Activated naive CD4-positive, alpha-beta T cell (primary cell): ENCODE measurements at places on chromosomes 1 and 21.

DNA sequence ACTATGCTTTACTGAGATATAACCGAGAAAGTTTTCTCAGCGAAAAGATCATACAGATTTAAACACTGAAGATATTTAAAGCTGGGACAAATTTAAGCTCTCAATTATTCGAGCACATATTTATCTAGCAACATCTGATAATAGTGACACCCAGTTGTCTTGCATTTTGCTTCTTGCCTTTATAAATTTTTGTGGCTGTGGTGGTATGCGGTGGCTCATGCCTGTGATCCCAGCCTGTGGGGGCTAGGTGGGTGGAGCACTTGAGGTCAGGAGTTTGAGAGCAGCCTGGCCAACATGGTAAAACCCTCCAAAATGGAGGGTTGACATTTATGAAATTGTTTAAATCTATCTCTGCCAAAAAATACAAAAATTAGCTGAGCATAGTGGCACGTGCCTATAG lies 312.2 kb downstream of the SPATA17 start:
- no peak for DNase-seq

- no peak for DNase-seq
Observed at GRCh38 chr1:231517076-231517475, 11.4 kb upstream of the TSNAX start.

DNA sequence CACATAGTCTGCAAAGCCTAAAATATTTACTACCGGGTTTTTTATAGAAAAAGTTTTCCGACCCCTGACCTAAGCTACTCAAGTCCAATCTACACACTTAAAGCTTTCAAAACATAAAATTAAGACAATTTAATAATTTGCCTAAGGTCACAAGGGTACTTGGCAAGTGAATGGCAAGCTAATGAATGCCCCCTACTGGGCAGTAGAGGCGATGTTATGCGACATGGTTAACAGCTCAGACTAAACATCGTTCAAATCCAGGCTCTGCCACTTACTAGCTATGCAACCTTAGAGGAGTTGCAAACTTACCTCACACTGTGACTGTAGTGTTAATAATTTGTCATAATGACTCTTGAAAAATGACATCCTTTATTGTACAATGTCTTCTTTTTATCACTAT lies 317.2 kb upstream of the NFIA start:
- no peak for DNase-seq

DNA sequence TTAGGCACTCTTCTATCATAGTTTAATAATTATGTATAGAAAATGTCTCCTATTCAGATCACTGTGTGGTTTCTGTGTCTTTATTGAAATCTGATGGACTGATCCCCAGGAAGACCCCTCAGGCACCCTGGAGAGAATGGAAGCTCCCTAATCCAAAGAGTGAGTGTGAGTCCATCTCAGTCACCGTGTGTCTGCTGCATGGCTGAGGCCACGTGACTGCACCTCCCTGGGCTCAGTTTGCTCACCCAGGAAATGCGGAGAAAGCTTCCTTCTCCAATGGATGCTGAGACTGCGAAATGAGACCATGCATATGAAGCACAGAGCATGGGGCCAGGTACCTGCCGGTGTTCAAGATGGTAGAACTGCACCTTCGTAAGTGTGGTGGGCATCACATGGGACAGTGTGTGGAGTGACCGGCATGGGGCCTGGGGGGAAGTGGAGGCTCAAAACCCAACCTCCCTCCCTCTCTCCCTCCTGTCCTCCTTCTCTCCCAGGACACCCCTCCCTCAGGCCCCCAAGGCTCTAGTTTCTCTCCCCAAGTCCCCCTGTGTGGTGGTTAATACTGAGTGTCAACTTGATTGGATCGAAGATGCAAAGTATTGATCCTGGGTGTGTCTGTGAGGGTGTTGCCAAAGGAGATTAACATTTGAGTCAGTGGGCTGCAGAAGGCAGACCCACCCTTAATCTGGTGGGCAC lies 557.5 kb downstream of the PTPRU start:
- no peak for DNase-seq

DNA sequence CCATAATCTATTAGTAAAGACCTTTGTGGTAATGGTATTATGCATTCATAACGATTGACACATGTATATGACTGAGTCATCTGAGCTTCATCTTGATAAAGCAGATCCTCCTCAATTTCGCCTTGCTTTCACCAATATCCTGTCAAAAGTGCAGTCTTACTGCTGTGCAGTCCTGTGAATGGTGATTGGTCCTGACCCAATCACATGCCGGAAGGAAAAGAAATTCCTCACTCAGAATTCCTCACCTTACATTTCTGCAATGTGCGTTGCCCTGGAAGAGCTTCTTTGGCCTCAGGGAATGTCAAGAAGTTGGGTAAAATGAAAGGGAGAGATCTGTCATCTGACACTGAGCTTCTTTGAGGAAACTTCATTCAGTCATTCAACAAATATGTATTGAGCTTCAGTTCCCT lies 121.0 kb upstream of the TSPAN2 start:
- no peak for DNase-seq

- no peak for DNase-seq
Observed at GRCh38 chr1:212542761-212543187, 65.8 kb upstream of the ATF3 start.

DNA sequence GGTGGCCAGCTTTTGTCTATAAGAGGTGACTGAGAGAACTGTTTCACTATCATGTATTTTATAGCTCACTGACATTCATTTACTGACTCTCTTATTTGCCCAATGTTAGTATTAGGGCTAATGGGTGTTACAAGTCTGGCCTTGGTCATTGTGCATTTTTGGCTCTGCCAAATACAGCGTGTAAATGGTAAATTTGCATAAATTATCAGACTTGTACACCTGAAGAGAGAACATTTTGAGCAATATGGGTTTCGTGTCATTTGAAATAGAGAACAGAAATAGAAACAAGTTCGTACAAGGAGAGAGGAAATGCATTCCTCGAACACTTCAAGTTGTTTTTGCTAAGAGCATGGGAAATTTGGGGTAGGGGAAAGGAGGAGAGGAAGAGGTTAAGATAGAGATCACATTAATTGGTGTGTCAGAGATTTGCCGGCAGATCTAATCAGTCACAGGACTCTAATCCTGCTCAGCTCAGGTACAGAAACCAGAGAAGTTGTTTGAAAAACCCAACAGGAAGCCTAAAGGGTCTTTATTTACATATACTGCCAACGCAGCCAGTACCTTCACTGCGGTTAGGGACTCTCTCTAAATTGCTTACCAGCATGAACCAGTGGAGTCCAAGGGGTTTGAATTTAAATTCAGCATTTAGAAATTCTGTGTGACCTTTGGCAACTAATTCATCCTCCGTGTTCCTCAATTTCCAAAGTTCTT lies 261.5 kb downstream of the GPATCH2 start:
- DNase-seq = no peak

DNA sequence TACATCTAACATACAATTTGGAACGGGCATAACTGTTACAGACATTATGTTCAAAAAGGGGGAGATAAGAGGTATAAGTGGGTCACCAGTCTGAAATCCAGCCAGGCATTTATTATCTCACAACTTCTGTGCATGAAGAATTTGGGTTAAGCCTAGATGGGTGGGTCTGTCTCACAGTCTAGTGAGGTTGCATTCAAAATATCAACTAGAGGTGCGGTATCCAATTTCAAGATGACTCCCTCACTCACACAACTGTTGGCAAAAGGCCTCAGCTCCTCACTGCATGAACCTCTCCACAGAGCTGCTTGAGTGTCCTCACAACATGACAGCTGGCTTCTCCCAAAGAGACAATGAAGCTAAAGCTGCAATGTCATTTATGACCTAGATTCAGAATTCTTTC lies 4.7 kb downstream of the AUNIP start:
- no peak for DNase-seq

DNA sequence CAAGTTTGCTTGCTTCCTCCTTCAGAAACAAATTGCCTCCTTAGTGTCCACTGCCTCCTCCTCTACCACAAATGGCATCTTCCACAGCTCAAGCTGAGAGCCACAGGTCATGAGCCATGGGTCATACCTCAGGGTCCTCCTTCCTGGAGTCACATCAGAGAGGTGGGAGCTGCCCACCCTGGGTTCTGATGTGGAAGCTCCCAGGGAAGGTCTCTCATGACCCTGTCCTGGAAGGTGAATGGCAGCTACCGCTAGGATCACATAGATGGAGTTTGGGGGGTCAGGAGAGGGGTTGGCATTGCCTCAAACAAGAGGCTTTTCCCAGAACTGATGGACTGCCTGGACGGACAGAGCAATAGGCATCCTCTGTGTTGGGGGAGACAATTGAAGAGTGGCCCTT lies 321.4 kb downstream of the MATN1 start:
- no peak for DNase-seq

GRCh38 chr1:223129229-223129901 lies 13.7 kb downstream of the TLR5 start:
- DNase-seq = peak; percentile 37

DNA sequence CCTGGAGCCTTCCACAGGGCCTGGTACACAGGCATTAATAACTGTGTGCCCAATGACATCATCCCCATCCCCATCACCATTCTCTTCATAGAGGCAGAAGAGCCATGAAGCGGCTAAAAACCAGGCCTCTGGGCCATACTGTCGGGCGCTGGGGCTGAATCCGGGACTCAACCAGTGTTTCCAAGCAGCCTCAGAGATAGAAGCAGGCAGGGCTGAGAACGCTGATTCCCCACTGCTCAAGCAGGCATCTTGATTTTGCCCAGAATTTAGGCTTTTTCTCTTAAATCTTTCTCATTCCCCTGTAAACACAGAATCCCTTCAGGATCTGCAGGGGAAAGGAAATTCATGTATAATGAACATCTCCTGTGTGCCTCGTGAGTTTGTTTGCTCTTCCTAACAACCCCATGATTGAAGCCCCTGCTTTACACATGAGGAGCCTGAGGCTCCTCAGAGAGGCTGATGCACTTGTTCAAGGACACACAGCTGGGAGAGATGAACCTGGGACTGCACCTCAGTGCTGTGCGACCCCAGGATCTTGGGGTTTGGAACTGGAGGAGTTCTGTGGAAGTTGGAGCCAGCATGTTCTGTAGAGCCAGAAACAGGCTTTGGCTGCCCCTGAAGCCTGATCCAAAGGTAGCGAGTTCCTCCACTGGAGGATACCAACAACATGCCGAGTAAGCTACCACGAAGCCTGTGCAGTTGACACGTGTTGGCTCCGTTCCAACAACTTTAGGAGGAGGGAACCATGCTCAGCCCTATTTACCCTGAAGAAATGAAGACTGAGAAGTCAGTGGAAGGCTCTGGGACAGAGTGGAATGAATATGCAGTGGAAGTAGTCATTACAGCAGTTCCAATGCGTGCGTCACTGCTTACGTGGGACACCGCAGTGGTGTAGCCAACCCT lies 55.5 kb downstream of the EDN2 start:
- DNase-seq = no peak

DNA sequence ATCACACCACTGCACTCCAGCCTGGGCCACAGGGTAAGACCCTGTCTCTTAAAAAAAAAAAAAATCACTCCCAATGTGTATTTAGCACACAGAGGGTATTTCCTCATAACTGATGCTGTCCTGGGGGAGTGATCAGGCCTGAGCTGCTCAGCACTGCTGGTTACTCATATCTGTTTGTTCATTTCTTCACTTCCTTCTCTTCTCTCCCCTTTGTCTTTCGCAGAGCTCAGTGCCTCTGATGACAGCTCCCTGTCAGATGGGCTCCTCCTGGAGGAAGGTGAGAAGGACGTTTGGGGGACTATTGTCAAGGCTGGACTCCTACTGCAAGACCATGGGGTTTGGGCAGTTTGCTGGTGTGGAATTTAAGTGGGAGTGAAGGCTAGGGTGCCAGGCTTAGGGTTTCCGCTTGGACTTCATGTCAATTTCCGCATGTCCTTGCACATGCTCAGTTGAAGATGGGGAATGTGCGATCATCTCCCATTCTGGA lies 13.0 kb downstream of the INAVA start:
- DNase-seq = no peak

DNA sequence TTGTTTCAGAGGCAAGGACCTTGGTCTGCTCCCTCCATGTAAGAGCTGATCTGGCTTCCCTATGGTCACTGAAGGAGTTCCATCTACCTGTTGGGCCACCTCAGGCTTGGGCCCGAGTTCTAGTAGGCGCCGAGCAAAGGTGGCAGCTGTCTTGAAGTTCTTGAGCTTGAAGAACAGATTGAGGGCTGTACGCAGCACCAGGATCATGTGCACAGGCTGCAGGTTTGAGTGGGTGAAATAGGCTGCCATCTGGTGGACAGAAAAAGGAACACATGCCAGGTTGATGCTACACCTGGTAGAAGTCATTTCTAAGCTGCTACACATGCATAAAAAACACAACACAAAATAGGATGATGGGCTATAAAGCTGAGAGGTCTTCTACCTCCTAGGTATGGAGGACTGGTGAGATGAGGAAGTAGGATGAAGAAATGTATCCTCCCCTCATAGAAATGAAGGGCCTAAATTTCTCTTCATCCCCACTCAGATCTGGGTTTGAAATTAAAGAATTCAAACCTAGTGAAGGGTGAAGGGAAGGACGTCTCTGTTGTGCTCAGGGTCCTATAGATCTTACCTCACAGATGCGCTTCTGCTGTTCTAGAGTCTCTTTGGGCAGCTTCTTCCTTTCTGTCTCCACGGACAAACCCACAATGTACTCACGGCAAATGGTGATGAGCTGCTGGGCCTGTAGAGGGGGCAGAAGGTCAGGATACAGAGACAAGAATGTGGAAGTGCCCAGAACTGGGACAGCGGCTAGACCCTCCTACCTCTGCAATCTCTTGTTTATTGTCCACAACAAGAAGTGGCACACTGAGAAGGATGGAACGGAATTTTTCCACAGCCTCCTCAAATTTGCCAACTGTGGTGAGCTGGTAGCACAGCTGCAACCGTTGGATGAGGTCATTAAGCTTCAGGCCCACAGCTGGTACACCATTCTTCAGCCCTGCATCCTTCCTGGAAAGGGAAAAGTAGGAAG lies 6.6 kb upstream of the PEX19 start:
- peak; percentile 28 for DNase-seq

GRCh38 chr1:3258386-3259003 lies 189.5 kb downstream of the PRDM16 start:
- DNase-seq = no peak

DNA sequence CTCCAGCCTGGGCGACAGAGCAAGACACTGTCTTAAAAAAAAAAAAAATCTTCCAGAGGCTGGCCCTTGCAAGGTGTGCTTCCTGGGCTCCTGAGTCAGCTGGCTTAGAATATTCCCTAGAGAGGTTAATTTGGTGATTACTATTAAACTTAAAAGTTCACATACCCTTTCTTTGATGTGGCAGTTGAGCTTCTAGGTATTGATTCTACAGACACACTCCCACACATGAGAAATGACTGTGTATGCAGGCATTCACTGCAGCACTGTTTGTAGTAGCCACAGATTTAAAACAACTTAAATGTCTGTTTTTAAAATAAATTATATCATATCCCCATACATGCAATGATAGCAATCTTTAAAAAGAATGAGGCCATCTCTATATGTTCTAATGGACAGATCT lies 93.4 kb downstream of the GDAP2 start:
- no peak for DNase-seq

GRCh38 chr1:177305040-177306018 lies 134.6 kb downstream of the BRINP2 start:
- no peak for DNase-seq

GRCh38 chr1:169999761-170000160 lies 74.7 kb downstream of the KIFAP3 start:
- no peak for DNase-seq
